ENCODE measurements at places on chromosomes 1 and 21. TPM values are rescaled to one million over a fixed set of nuclear protein-coding genes. Genes with fewer than 3 reads are reported as not detected.

DNA sequence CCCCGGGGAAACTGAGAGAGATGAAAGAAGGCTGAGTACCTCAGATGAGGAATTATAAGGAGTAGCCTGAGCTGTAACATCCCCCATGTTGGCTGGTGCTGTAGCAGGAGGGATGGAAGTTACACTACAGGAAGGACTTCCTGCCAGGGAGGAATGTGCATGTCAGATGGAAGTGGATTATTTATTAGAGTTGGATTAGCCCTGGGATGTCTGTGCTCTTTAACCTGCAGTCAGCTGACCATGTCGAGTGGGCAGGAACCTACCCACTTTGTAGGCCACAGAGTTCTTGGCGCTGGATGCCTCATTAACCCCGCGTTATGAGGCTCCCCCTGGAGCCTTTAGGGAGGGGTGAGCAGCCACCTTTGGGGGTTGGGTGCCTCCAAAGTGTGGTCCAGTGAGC, 757 bp upstream of the SEMA4A start:
- peaks cover 24% of the 10 kb centered on the region for H3K4me1 ChIP-seq
- DNase-seq = no peak
- no peak overlapping the region for H3K4me3 ChIP-seq

DNA sequence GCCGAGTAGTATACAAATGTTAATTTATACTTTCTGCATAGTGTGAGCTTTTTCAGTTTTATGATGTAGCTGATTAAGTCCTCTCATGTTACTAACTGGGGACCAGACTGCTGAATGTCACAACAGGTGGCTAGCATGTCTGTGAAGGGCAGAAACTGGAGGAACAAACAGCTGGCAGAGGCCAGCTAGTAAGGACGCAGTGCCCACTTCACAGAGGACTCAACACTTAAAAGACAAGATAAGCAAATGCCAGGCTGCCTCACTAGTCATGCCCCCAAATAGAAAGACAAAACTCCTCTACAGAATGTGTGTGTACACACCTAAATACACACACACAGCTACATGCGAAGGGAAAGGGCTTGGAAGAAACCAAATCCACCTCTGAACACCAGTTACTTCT, 73.8 kb upstream of the ZNF678 start:
- no peaks in the 10 kb centered on the region for H3K27me3 ChIP-seq
- H3K4me1 ChIP-seq = no peaks in the 10 kb centered on the region
- H3K27ac ChIP-seq = no peak overlapping the region
- no peaks in the 10 kb centered on the region for H3K36me3 ChIP-seq
- no peak for DNase-seq

GRCh38 chr1:74857676-74858075, 124.7 kb downstream of the TYW3 start:
- no peak overlapping the region for H3K27ac ChIP-seq
- H3K4me3 ChIP-seq = no peak overlapping the region
- no peaks in the 10 kb centered on the region for H3K27me3 ChIP-seq
- H3K4me1 ChIP-seq = no peaks in the 10 kb centered on the region

- DNase-seq = no peak
- H3K4me1 ChIP-seq = peaks cover 28% of the 10 kb centered on the region
- H3K4me3 ChIP-seq = no peak overlapping the region
- no peaks in the 10 kb centered on the region for H3K36me3 ChIP-seq
- peak overlapping the region; percentile 76 for H3K27ac ChIP-seq
Measured at GRCh38 chr1:12161324-12161661, 5.5 kb upstream of the TNFRSF1B start.

- H3K4me3 ChIP-seq = no peak overlapping the region
- DNase-seq = no peak
- no peaks in the 10 kb centered on the region for H3K27me3 ChIP-seq
- H3K27ac ChIP-seq = no peak overlapping the region
- H3K36me3 ChIP-seq = no peaks in the 10 kb centered on the region
Measured at GRCh38 chr1:109887884-109888283, 22.8 kb upstream of the CSF1 start.

DNA sequence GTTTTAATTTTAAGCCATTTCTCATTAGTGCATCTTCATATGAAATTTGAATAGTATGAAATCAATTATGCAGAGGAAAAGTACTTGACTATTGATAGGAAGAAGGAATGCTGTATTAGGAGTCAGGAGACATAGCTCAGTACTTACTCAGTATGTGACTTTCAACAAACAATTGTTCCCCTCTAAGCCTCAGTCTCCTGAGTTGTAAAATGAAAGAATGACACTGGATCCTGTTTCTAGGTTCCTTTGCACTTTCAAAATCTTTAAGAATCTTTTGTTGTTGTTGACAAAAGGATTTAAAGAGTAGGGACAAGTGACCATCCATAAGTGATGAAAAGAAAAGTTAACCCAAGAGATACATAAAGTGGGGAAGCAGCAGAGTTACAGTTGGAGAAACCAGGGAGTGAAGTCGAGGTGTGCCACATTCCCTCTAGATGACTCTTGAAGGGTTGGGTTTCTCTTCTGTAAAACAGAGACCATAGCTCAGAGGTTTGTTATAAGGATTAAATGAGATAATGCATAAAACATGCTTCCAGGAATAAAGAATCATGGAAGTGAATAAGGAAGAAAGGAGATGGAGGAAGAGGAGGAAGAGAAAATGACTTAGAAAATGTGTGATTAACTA, 105.7 kb upstream of the KCNJ15 start:
- no peak overlapping the region for H3K4me3 ChIP-seq
- DNase-seq = no peak
- no peaks in the 10 kb centered on the region for H3K36me3 ChIP-seq
- no peaks in the 10 kb centered on the region for H3K27me3 ChIP-seq
- no peaks in the 10 kb centered on the region for H3K4me1 ChIP-seq
- H3K27ac ChIP-seq = no peak overlapping the region

DNA sequence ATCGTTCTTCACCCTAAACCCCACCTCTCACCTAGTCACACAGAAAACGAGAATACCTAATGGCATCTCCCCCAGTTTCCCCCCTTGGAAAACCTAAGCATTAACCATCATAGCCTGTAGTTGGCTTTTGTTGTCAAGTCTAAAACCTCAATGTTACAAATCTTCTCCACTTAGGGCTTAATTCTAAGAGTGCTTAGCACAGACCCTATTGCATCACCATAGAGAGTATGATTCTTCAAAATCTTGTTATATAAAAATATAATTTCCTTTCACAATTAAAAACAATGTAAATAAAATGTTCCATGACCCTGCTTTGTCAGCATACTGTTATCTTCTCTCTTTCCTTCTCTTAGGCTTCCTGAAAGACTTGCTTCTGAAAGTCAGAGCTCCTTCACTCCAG, 263.2 kb upstream of the RGS18 start:
- no peak for DNase-seq
- H3K4me3 ChIP-seq = no peak overlapping the region
- no peaks in the 10 kb centered on the region for H3K27me3 ChIP-seq
- no peaks in the 10 kb centered on the region for H3K4me1 ChIP-seq
- no peaks in the 10 kb centered on the region for H3K36me3 ChIP-seq

GRCh38 chr1:59124166-59124565, 172.7 kb upstream of the FGGY start:
- no peaks in the 10 kb centered on the region for H3K36me3 ChIP-seq
- H3K27ac ChIP-seq = no peak overlapping the region
- H3K4me3 ChIP-seq = no peak overlapping the region
- H3K4me1 ChIP-seq = no peaks in the 10 kb centered on the region

GRCh38 chr1:228402641-228403025, 4.0 kb downstream of the TRIM11 start:
- H3K4me3 ChIP-seq = no peak overlapping the region
- H3K27ac ChIP-seq = no peak overlapping the region
- H3K27me3 ChIP-seq = no peaks in the 10 kb centered on the region
- H3K36me3 ChIP-seq = peaks cover 53% of the 10 kb centered on the region

DNA sequence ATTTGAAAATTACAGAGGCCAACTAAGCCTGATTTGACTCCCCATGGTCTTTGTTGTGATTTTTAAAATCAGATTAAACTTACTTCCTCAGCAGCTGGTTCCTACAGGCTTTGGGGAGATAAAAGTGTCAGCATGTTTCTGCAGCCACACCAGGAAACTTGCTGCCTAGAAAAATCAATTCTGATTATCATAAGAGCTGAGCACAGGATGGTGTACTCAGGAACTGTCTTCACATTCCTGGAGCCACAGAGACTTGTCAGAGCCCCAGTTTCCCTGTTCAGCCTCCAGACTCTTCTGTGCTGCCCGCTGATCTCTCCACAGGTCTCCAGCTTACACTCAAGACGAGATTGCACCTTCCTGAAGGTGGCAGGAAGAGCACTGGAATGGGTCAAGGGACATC, 23.9 kb downstream of the RAB3B start:
- H3K27me3 ChIP-seq = no peaks in the 10 kb centered on the region
- H3K27ac ChIP-seq = no peak overlapping the region
- no peaks in the 10 kb centered on the region for H3K36me3 ChIP-seq
- no peak overlapping the region for H3K4me3 ChIP-seq
- no peaks in the 10 kb centered on the region for H3K4me1 ChIP-seq
- no peak for DNase-seq

DNA sequence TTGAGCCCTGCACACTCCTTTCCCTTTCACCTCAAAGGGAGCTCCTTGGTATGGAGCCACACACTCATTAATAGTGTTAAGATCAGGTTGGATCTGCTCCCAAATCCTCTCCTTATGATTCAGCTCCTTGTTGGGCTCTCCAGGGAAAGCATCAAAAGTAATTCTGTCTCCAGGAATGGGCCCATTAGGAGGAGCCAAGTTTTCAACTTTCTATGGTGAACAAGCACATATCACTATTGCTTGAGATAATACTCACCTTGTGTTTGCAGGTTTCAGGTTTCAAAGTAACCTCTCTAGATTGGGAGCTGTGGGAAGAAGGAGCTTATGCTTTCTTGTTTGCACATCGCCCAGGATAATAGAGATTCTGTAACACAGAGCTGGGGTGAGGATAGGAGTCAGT, 164.8 kb downstream of the TNFSF18 start:
- H3K27ac ChIP-seq = no peak overlapping the region
- no peaks in the 10 kb centered on the region for H3K36me3 ChIP-seq
- H3K27me3 ChIP-seq = no peaks in the 10 kb centered on the region

DNA sequence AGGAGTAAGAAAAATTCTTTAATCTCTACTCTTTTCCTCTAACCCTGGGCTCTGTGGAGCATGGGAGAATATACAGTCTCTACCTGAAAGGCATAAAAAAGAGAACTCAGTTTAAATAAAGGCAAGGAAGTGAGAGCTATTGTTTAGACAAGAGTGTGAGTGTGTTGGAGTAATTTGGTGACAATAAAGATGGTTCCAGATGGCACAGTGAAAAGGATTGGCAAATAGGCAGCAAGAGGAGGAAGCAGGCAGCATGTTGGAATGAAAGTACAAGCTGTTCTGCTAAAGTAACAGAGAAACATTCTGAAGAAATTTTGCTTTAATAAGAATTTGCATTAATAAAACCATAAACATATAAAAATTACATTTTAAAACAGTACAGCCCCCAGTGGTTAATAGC, 163.4 kb downstream of the DNM3 start:
- no peak overlapping the region for H3K4me3 ChIP-seq
- DNase-seq = no peak
- no peaks in the 10 kb centered on the region for H3K27me3 ChIP-seq
- H3K36me3 ChIP-seq = no peaks in the 10 kb centered on the region
- H3K4me1 ChIP-seq = no peaks in the 10 kb centered on the region

GRCh38 chr1:77310924-77311323, 29.1 kb downstream of the AK5 start:
- H3K4me1 ChIP-seq = no peaks in the 10 kb centered on the region
- no peak for DNase-seq
- no peaks in the 10 kb centered on the region for H3K36me3 ChIP-seq

DNA sequence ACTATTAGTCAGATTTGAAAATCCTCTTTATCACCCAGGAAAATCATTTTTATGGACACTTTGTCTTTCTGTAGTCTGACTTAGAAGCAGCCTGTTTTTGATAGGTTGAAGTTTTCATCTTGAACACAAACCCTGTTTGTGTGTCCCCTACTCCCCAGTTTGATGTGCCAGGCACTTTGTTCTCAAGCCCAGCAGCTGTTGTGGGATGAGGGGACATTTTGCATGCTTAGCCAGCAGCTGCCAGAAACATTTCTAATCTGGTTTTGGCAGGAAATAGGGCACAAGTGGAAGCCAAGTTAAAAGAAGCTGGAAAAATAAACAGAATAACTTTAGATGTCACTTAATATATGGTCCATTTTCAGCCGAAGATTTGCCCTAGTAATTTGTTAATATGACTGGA, 29.9 kb downstream of the ACTN2 start:
- H3K36me3 ChIP-seq = no peaks in the 10 kb centered on the region
- no peaks in the 10 kb centered on the region for H3K27me3 ChIP-seq
- no peak overlapping the region for H3K27ac ChIP-seq

DNA sequence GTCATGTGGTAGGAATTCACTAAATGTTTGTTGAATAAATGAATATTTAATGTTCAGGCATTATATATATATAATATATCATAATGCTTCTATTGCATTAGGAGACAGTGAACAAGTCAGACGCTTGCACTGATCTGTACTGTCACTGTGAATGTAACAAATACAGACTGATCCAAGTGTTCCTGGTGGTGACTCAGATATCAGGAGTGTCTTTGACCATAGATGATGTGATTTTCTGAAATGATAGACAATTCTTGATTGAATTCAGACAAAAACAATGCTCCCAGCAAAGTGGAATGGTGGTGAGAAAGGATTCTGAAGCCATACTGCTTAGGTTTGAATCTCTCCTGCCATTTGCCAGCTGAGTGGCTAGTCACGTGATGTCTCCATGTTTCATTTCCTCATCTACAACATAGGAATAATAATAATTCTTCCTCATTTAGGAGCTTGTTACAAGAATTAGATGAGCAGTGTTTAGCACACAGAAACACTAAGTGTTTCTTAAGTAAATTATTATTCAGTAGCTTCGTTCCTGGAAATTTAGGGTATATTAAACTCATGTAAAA, 71.0 kb downstream of the OLFML2B start:
- H3K27me3 ChIP-seq = no peaks in the 10 kb centered on the region
- H3K4me1 ChIP-seq = no peaks in the 10 kb centered on the region
- H3K36me3 ChIP-seq = no peaks in the 10 kb centered on the region
- no peak overlapping the region for H3K27ac ChIP-seq

GRCh38 chr21:37670883-37671282, 245.4 kb downstream of the KCNJ6 start:
- H3K4me1 ChIP-seq = no peaks in the 10 kb centered on the region
- H3K36me3 ChIP-seq = no peaks in the 10 kb centered on the region
- H3K4me3 ChIP-seq = no peak overlapping the region
- H3K27me3 ChIP-seq = no peaks in the 10 kb centered on the region

DNA sequence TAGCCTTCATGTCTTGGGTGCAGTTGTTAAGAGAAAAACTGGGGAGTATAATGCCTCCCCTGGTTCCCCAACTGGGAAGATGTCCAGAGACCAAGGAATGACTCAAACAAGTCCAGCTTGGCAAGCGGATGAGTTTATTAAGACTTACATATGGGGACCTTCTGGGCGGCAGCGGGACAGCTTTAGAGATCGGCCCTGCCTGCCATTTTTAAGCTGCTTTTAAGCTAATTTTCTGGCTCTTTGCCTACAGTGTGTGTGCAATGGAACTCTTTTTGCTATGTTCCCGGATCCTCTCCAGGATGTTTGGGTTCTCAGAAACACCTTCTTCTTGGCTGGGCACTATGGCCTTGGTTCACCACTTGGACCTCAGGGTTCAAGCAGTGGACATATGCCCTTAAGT, 99.5 kb downstream of the RYR2 start:
- H3K27ac ChIP-seq = no peak overlapping the region
- H3K27me3 ChIP-seq = no peaks in the 10 kb centered on the region
- no peak for DNase-seq
- H3K4me1 ChIP-seq = no peaks in the 10 kb centered on the region
- H3K4me3 ChIP-seq = no peak overlapping the region
- H3K36me3 ChIP-seq = no peaks in the 10 kb centered on the region

Gene INTS7
- total RNA-seq = 14.6 TPM

Gene CHD5
- 0.27 TPM for total RNA-seq

Gene LAMB3
- total RNA-seq = 9.1 TPM

Gene FCRL3
- total RNA-seq = 37.1 TPM

Gene CFAP45
- not detected for total RNA-seq

Gene MAP3K7CL
- total RNA-seq = 4.9 TPM

Measured in Peyer's patch (tissue), 4 donors.